Activated CD4-positive, CD25-positive, alpha-beta regulatory T cell treated with anti-CD3 and anti-CD28 coated beads, Interleukin-2, amount 50 U/mL, for 16 hours (primary cell): ENCODE measurements at places on chromosomes 6 and 20.

- DNase-seq: no peak
These were observed 32.1 kb downstream of the LRFN2 start for GRCh38 chr6:40555092-40555491.

DNA sequence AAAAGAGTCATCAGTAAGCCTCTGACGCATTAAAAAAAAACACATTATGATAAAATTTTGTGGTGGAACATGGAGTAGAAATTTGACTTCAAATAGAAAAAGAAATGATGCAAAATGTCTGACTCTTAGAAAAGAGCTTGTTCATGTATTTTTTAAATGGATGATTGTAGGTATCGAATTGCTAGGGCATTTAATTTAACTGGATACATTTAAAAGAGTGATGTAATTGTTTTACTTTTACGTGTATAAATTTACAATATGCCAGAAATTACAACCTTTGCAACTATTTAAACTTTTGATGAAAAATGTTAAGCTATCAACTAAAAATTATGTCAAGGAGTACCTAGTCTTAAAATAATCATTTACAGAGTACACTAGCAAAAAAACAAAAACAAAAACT lies 4.5 kb upstream of the SDC4 start:
- DNase-seq: no peak

DNA sequence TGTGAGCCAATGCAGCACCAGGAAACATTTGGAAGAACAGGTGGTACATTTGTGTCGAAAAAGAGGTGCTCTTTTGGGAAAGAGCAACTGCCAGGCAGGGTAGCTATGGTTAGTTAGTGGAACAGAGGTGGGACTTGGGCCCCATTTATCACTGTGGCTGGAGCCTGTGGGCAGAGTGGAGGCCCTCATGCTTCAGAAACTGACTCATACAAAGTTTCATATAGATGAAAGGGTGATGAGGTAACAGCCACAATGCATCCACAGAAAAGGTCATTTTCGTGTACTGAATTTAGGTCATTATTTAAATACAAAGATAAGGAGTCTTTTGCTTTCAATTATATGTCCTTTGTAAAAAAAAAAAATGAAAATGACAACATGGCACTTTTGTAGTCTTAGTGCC lies 76.4 kb upstream of the HS3ST5 start:
- DNase-seq: no peak

DNA sequence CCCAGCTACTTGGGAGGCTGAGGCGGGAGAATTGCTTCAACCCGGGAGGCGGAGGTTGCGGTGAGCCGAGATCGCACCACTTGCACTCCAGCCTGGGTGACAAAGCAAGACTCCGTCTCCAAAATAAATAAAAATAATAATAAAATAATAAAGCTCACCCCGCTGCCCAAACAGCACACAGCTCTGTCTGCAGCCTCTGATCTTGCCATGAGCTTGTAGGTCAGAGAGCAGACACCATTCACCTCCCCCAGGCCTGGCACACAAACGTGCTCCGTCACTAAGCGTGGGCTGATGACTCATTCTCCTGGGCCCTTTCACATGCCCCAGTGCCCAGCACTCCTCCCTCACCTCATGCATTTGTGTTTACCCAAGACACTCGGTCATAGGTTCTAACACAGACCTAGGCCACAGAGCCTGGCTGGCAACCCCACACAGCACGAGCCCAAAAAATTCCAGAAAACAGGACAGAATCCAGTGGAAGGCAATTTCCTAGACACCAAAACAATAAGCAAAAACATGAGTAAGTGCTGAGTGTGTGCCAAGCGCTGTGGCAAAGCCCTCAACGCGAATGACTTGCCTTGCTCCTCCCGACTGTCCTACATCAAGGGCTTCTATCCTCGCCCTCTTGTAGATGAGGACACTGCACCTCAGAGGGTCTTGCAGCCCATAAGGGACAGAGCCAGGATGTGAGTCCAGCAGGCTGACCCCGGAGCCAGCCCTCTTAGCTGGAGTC lies 18.0 kb downstream of the ATP9A start:
- no peak for DNase-seq

DNA sequence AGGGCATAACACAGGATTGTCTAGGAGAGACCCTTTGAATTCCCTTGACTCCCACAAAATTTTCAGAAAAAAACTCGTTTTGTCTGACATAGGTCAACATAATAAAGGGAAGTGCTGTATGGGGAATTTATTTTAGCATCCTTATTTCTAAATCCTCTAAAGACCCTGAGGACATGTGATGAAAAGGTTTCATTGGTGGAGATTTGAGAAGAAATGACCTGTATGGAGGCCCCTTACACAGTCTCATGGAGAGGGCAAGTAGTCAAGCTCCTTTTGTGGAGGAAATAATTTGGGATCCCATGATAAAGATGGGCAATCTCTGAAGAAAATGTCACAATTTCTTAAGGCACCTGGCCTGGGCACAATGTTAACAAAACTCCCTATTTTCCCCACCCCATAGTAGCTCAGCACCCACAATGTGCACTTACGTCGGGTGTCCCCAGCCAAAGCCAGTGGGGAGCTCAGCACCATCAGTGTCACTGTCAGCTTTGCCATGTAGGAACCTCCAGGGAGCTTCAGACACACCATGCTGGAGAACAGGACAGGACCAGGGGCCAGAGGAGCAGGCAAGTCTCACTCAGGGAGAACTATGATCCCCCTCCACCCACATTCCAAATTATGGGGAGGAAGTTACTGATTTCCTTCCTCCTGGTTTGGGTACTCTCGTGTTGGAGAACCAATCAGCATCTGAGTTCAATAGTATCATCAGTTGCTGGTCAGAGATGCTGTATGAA lies at the start of gene HLA-DRB5:
Gene HLA-DRB5 (minus strand): TSS at position 591 of the 734 bp plus-strand sequence. CDS start 63 bp downstream, at position 528.
- no peak for DNase-seq

DNA sequence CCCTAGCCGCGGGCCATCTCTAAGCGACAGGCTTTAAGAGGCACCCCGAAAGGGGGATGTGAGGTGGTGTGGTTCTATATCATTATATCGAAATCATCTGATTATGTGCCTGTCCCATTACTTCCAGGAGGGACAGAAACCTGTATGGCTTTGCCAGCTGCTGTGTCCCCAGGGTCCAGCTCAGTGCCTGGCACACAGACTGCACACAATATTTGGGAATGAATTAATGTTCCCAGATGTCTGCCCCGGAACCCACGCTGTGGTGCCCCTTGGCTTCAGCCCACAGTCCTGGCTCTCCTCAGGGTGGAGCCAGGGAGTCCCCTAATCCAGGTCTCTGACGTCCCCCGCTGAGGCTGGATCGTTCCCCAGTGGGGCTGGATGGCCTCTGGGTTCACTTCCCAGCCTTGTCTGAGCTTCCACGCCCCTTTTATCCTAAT lies 8.9 kb upstream of the AHCY start:
- no peak for DNase-seq
